Pancreas (tissue), 10 donors: ENCODE measurements at places on chromosomes 5 and 9. TPM values are rescaled to one million over a fixed set of nuclear protein-coding genes. Genes with fewer than 3 reads are reported as not detected.

The ADGRD2 gene
- total RNA-seq, result not detected

The INSL4 gene
- total RNA-seq, result not detected

DNA sequence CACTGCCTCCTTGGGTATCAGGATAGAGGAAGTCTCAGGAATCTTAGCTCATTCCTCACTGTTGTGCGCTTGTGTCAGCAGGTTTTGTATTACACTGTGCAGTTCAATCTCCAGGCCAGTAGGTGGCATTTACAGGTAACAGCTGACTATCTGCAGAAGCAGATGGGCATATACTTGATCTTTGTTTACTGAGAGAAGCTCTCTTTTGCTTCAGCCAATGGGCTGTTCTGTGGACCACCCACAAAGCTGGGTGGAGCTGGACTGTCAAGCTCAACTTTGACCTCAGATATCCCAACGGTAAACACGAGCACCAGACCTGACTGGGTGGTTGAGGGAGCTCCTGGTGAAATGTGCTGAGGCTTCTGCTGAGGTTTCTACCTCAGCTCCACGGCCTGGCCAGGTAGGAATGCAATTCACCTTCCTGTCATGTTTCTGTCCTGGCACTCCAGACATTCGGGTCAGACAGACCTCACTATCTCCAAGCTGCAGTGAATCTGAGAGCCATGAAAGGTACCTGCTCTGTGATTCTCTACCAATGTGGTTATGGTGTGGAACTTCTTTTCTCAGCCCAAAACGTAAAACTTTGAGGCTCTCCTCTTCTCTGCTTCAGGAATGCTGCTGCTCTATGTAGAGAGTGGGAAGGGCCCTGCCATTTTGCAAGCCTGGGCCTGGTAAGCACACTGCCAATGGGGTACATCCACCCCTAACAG lies 167.9 kb upstream of the ACTBL2 start:
- DNase-seq, result peak; percentile 52

- no peak for DNase-seq
These were observed 78.6 kb upstream of the VCAN start for GRCh38 chr5:83392766-83393503.

DNA sequence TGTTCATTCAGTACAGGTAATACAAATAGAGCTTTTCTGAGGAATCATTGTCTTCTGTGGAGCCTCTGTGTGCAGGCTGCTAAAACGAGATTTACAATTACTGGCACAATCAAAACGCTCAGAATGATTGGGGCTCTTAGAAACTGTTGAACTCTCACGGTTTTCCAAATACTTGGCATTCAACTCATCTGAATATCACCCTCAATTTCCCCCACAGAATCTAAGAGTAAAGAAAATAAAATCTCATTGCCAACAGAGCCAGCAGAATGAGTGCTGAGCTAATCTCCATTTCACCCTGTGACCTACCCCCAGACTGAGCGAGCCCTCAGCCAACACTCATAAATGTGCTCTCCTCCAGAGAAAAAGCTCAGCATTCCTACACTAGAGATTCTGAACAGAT lies 35.3 kb upstream of the TMED7 start:
- no peak for DNase-seq

GRCh38 chr5:179610109-179610902 lies 13.2 kb downstream of the HNRNPH1 start:
- DNase-seq, result no peak

GRCh38 chr5:160312134-160312959 lies at the start of gene CCNJL:
Gene CCNJL (minus strand): TSS chr5:160312564. CDS start chr5:160311923, 641 bp downstream.
- DNase-seq, result peak; percentile 25

DNA sequence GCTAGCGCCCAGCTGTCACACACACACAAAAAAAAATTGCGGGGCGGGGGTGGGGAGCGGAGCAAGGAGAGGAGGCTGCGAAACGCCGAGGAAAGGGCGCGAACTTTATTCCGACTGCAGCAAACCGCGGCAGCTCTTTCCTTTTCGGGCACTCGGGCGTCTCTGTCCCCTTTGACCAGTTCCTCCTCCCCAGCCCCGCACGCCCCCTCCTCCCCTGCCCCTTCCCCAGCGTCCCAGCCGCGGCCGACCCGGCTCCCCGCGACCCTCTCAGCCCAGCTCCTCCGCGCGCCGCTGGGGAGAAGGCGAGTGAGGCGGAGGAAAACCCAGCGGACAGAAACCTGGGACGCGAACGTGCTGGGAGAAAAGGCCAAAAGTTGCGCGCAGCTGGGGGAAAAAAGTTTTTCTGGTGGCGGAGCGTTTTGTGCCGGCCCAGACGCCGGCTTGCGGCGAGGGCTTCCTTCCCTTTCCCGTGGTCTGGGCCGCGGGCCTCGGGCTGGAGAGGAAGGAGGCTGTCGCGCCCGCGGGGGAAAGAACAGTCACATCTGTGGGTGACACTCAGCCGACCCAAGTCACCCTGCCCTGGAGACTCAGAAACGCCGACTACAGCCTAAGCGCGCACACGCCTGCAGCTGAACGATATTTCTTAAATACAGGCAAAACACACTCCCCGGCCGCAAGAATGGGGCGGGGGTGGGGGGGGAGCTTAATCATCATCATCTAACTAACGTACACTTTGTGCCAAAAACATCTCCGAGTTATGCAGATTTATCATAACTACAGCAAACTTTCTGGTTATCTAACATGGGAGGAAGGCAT lies 1.1 kb upstream of the BNC2 start:
- DNase-seq, result peak; percentile 68

GRCh38 chr5:73816656-73817420 lies 190.8 kb downstream of the ARHGEF28 start:
- no peak for DNase-seq

DNA sequence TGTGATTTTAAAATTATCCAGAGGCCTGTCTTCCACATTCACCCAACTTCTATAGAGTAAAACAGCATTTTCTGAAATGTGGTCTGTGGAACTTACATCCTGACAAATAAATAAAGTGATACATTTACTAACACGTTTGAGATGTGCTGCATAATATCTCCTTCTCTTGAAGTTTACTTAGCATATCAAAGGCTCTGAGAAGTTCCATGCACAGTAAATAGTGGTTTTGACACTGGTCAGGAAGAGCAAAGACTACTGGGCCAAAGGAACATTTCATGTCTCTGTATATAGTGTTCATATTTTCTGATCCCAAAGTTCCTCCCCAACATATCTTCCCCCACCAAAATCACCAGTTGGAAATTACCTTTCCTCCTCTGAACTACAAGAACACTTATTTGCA lies 30.5 kb upstream of the TARS1 start:
- DNase-seq, result no peak

The OMD gene
- not detected for total RNA-seq

DNA sequence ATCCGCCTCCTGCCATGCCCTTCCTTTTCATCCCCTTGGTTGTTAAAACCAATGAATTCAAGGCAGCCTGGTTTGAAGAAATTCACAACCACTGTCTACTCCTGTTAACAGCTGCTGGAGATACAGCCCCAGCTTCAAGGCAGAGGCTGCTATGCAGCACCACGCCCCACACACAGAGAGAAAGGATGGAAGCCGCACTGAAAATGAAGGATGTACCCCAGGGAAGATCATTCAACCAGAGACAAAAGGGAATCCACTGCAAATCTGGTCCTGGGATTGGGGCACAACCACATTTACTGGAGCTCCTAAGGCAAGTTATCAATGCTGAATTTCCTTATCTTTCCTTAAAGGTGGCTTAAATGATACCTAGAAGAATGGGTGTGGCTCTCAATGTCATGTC lies 58.7 kb downstream of the DPYSL3 start:
- DNase-seq, result no peak

The RABEPK gene
- 4.1 TPM for total RNA-seq

The THOC3 gene
- total RNA-seq, result 7.2 TPM

- no peak for DNase-seq
These were observed 67.8 kb upstream of the ZSWIM6 start for GRCh38 chr5:61264273-61264661.

The FKTN gene
- 5.8 TPM for total RNA-seq

The ABCA2 gene
- 26.8 TPM for total RNA-seq

The BTNL8 gene
- total RNA-seq, result 0.51 TPM
